NCI-H1417 treated with DMSO at 0.1 percent for 48 hours (cell line): ENCODE measurements at places on chromosomes 12 and 14.

DNA sequence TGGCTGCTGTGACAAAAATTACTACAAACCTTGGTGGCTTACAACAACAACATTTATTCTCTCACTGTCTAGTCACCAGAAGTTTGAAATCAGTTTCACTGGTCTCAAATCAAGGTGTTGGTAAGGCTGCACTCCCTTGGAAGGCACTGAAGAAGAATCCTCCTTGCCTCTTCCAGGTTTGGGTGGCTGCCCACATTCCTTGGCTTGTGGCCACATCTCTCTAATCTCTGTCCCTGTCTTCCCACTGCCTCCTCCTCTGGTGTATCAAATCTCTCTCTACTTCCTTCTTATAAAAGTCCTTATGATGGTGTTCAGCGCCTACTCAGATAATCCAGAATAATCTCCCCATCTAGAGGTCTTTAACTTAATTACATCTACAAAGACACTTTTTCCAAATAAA lies 31.0 kb downstream of the PLCZ1 start:
- DNase-seq: no peak

GRCh38 chr14:98944989-98945388 lies 327.0 kb downstream of the BCL11B start:
- DNase-seq: no peak

- DNase-seq: no peak
Measured at GRCh38 chr14:56207626-56208292, 89.5 kb downstream of the PELI2 start.

GRCh38 chr12:54980341-54980740 lies 4.2 kb downstream of the TESPA1 start:
- no peak for DNase-seq

DNA sequence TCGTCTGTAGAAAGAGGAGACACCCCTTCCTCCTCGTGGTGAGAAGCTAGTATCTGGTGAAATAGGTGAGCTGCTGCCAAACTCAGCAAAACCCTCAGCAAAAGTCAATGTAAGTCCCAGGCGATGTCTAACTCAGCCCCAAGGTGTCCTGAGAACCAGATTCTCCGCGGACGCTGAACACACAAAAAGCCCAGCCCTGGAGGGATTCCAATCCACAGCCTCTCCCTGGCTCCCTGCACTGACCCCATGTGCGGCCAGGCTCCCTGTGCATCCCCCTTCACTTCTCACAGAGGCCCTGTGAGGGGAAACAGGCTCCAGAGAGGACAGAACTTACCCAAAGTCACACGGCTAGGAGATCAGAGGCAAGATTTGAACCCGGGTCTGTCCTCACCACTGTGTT lies 81.5 kb downstream of the NINJ2 start:
- no peak for DNase-seq

DNA sequence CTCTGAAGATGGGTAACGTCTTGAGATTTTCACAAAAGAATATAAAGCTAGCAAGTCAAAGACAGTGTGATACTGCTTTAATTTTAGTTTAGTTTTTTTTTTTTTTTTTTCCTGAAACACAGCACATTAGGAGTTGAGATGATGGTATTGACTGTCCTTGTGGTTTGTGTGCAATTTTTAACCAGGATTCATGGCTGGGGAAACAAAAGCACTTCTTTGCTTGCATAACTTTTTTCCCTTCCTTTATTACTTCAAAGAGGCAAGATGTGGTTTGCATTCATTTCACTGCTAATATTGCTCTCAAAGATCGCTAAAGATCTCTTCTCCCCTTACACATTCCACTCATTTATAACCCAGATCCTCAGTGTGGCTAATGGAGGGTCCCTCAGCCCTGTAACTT lies 157.1 kb upstream of the PZP start:
- no peak for DNase-seq

DNA sequence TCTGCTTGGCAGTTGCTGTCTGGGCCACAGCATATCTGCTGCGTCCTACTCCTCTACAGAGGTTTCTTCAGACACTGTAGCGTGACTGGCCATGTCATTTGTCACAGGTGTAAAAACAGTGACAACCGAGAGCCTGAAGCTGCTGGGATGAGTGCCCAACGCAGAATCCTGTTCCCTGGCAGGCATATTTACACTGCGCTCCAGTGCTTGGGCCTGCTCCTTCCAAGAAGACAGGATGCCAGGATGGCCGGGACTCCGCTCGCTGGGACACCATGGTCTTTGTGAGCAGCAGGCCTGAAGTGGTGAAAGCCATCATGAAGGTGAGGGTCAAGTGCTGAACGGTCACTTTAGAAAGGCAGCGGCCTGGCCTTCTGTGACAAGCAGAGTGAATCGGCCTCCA lies 171.4 kb downstream of the EMP1 start:
- DNase-seq: no peak

DNA sequence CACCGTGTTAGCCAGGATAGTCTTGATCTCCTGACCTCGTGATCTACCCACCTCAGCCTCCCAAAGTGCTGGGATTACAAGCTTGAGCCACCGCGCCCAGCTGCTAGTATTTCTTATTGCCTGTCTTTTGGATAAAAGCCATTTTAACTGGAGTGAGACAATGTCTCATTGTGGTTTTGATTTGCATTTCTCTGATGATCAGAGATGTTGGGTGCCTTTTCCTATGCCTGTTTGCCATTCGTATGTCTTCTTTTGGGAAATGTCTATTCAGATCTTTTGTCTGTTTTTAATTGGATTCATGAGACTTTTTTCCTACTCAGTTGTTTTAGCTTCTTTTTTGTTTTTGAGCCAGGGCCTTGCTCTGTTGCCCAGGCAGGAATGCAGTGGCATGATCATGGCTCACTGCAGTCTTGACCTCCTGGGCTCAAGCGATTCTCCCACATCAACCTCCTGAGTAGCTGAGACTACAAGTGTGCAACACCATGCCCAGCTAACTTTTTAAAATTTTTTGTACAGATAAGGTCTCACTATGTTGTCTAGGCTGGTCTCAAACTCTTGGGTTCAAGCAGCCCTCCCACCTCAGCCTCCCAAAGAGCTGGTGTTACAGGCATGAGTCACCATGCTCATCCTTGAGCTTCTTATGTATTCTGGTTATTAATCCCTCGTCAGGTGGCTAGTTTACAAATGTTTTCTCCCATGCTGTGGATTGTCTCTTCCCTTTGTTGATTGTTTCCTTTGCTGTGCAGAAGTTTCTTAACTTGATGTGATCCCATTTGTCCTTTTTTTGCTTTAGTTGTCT lies 65.9 kb downstream of the ACACB start:
- DNase-seq: no peak

DNA sequence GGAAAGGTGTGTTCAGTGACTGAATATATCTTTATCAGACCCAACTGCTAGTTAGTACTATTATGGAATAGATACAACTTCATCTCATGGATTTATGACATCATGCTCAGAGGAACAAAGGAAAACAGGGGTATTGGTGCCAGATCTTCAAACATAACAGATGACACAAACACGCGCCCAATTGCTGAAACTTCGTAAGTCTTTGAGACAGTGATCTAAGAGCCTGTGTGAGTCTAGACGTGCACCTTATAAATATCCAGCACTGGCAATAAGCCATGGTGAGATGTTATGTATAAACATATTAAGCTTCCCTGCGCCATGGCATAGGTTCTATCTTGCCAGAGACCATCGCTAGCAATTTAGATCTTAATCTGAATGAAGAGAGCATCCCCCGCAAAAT lies 42.2 kb upstream of the NR2C1 start:
- no peak for DNase-seq

GRCh38 chr12:56346675-56347074 lies 8.0 kb downstream of the IL23A start:
- DNase-seq: no peak

DNA sequence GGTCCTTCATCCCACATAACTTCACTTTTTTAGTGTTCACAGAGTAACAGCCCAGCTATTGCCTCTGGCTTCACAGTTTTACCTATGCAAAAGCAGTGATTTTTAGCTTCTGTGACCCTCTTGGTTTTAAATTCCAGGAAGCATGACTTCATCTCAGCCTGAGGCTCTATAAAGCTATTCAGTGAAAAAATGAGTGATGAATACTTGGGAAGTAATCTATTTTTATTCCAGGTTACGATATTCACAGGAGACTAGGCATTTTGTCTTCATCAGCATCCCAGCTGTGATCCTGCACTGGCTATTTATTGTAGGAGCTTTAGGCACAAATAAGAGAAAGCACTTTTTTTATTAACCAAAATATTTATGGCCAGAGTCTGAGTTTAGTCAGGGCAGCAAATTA lies 164.8 kb downstream of the SNAPC1 start:
- no peak for DNase-seq

GRCh38 chr14:25400607-25401206 lies 350.8 kb upstream of the STXBP6 start:
- peak; percentile 13 for DNase-seq

- no peak for DNase-seq
Measured at GRCh38 chr12:58670623-58671022, 249.7 kb downstream of the LRIG3 start.

DNA sequence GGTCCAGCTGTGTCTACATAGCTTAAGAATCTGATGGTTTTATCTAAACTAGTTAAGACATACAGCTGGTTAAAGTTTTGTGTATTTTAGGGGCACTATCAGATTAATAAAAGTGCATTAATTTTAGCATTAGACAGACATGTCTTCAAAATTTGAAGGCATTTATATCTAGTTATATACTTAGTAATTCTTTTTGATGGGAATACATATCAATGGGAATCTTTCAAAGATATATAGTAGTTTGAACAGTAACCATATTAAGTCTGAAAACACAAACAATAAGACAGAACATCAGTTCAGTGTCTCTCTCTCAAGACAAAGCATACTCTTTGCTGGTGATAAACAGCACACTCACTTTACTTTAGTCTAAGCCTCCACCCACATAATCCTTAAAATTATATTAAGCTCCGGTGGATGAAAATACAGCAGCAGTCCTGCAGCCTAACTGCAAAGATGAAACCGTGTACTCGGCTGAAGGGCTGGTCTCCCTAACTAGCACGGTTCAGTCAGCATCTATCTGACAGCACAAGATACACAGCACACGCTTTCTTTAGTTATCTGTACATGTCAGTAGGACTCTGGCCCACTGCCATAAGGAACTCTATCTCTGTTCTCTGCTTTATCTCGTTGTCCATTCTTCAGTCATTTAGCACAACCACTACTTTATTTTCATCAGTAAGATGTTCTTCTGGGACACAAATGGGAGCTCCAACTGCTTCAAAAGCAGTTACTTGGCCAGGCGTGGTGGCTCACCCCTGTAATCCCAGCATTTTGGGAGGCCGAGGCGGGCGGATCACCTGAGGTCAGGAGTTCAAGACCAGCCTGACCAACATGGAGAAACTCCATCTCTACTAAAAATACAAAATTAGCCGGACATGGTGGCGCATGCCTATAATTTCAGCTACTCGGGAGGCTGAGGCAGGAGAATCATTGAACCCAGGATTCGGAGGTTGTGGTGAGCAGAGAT lies 80.5 kb downstream of the MED13L start:
- no peak for DNase-seq

DNA sequence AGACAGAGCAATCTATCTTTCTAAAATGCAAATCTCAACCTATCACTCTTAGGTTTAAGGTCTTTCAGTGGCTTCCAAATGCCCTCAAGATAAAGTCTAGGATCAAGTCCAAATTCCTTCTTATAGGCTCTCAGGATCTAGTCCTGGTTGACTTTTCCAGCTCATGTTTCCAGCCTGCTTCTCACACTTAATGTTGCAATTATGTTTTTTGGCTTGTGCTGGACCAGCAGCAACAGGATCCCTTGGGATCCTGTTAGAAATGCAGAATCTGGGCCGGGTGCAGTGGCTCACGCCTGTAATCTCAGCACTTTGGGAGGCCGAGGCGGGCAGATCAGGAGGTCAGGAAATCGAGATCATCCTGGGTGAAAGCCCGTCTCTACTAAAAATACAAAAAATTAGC lies 10.6 kb downstream of the GPR33 start:
- no peak for DNase-seq

DNA sequence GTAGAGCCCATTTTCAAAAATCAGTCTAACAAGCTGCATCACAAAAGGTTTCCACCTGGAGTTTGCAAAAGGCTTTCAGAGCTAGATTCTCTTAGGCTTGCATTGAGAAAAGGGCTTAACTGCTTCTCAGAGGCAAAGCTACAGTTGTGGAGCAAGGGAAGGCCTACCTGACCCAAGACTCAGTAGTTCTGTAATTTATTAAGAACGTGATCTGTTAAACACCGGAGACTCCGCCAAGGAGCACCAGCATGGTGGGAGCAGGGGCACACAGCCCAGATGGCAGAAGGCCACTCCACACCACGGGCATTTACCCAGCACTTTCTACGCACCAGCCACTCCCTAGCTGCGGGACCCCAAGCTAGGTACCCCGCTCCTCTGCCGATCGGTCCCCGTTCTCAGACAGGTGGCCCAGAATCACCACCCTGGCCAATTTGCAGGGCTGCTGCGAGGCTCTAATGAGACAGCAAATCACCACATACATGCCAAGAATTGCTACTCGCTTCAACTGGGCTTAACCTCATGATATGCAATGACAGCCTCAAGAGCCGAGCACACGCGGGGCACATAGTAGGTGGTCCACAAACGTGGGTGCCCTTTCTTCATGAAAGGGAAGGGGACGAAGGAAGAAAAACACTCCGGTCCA lies 1.5 kb downstream of the ITPK1 start:
- DNase-seq: no peak

DNA sequence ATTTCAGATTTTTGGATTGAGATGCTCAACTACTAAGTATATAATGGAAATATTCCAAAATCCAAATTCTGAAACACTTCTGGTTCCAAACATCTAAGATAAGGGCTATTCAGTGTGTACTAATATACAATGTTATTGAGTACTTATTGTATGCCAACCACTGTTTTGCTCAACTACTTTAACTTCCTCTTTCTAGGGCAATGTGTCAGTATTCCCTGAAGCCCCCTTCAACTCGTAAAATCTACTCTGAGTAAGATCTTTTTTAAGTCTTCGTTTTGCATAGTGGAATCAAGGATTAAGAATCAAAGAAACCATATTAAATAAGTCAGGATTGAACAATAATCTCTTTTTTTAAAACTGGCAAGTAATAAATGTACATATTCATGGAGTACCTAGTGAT lies 45.5 kb downstream of the SPATA7 start:
- no peak for DNase-seq

- DNase-seq: no peak
Measured at GRCh38 chr12:76074701-76075336, 9.7 kb downstream of the NAP1L1 start.

DNA sequence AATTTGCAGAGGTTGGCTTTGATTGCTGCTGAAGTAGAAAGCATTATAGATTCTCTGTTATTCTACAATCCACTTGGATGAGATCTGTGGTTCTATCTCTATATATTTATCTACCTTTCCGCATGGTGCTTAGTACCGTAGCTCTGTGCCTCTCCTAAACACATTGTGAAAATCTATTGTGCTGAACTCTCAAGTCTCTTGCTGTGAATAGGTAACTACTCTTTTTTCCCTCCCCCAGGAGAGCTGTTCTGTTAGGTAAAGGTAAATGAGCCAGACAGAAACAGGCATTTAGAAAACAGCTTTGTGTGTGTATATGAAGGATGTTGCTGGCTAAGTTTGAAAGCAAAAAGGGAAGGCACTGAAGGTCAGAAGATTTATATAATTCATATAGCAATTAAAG lies 112.6 kb downstream of the BRMS1L start:
- no peak for DNase-seq

- no peak for DNase-seq
Measured at GRCh38 chr12:5000204-5000603, 43.5 kb upstream of the KCNA5 start.

GRCh38 chr14:47332106-47332505 lies 343.3 kb downstream of the MDGA2 start:
- DNase-seq: no peak
